NCI-H524 (cell line): ENCODE measurements at places on chromosomes 5 and 9.

DNA sequence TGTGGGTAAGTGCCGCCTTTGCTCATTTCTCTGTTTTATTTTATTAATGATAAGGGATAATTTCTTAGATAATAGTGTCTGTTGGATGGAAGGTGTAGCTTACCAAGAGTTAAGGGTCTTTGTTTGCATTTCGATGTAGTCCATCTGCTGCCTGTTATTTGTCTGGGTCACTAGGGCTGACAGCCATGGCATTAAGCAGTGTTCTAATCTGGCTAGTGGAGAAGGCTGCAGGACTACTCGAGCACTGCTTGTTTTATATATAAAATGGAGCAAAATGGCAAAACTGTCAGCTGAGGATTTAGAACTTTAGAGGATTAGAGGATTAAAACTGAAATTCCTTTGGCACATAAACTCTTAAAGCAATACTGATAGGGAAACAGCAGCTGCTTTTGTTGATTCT, 67.5 kb downstream of the C7 start:
- DNase-seq = no peak

DNA sequence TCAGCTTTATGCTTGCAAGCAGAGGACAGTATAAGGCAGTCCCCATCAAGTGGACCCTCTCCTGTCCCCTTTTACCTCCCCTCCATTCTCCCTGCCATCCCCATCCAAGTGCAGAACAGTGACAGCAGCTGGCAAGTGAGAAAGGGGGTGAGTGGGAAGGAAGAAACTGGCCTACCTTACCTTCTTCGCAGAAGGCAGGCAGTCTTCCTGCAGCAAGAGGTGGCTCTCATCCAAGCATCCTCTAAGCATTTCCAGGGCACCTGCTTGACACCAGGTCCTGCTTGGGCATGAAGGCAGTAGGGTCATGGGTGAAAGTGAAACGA, 77.3 kb upstream of the SH3PXD2B start:
- no peak for DNase-seq

- DNase-seq = no peak
Observed at GRCh38 chr9:88747768-88748167, 212.8 kb downstream of the NXNL2 start.

DNA sequence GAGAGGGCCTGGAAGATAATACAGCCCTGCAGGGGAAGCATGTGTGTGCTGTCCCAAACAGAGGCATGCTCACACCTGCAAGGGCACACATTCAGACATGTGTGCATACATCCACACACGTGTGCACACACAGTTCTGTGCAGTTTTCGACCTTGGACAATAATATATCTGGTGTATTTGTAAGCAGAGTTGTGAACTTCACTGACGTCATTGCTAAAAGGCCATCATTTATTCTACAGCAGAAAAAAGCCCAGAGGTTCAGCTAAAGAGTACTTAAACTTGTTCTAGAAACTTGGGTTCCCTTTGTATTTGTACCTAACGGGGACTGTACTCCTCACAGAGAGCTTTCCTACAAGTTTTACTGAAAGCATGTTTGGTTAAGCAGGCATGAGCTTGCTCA, 19.5 kb downstream of the IRX2 start:
- no peak for DNase-seq

GRCh38 chr5:167725264-167725663, 566.2 kb upstream of the WWC1 start:
- no peak for DNase-seq

GRCh38 chr9:37692622-37693221, 42.0 kb downstream of the FRMPD1 start:
- peak; percentile 83 for DNase-seq

DNA sequence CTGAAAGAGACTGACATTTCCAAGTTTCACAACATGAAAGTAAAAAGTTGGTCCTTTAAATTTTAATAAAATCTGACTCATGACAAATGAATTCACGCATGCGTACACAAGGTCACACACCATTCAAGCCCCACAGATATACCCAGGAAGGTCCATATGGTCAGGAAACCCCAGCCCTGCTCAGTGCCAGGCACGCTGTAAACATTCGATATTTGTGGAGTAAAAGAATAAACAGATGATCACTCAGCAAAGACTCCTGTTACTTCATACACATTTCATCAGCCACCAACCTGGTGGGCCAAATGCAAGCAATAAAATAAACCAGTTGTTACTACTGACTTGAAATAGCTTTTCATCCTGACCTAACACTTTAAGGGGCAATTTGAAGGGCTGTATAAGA, 158.0 kb upstream of the RETREG1 start:
- no peak for DNase-seq

GRCh38 chr5:141674747-141675146, 7.3 kb downstream of the ARAP3 start:
- no peak for DNase-seq
